ENCODE measurements at places on chromosomes 5 and 9.

DNA sequence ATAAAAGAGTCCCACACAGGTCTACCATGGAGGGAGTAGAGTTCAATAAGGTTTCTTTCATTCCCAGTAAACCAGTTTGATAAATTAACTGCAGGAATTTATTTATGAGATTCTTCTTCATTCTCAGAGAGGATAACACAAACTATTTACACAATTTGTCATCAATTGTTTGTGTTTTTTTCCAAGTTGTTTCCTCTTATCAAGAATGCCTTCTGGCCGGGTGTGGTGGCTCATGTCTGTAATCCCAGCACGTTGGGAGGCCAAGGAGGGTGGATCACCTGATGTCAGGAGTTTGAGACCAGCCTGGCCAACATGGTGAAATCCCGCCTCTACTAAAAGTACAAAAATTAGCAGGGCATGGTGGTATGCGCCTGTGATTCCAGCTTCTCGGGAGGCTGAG is 216.7 kb downstream of the MLLT3 start:
- no peak for DNase-seq

- no peak for DNase-seq
These were observed 344.3 kb downstream of the ZNF608 start for GRCh38 chr5:124402144-124402581.

DNA sequence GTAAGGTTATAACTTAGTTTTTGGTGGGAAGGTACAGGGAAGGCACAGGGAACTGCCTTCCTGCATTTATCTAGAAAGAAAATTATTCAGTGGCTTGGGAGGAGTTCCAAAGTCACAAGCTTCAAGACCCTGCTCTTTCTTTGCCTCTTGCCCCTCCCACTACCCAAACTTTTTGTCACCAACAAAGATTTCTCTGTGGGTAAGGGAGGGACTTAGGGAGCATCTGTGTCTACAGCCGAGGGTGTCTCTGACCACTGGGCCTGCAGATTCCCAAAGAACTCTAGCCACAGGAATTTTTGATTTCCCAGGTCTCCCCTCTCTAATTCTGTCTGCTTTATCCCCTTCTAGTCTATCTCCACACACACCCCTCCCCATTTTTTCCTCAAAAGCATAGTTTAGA is 2.1 kb downstream of the ECSCR start:
- no peak for DNase-seq

- DNase-seq: no peak
These were observed 212.9 kb downstream of the PBX3 start for GRCh38 chr9:125959951-125960619.

DNA sequence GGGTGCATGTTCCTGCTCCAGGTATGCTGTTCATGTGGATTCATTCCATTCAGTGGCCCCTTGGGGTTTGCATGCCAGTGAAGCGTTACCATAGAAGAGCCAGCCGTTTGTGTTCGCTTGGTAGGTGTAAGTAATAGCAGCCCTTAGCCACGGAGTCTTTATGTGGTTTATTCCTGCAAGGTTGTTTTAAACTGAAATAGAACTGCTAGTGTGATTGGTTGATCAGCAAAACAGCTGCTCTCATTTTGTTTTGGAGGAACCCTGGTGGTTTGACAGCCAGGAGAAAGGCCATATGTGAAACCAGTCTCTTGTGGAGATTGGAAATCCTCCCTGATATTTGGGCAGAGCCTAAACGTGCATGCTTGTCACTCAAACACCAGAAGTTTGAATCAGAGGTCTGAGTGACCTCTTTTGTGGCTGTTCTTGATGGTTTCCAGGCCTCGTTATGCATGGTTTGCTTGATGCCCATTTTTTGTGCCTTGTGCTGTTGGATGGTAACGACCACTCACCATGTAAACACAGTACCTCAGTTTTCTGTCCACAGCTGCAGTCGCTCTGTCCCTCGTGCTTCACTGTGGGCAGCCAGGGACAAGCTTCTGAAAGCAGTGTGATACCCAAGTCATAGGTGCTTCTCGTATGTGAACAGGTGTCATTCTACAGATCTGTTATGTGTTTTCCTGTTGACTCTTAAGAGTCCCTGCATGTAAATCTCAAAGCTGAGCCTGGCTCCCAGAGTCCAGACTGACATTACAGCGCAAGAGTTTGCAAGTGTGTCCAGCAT is 58.3 kb upstream of the NXNL2 start:
- no peak for DNase-seq

All from CD4-positive, alpha-beta T cell (primary cell).